ENCODE measurements at places on chromosomes 2 and 18.

GRCh38 chr2:131014141-131014540 is 79.1 kb downstream of the FAM168B start:
- peak; percentile 78 for DNase-seq

- no peak for DNase-seq
These were observed 6.2 kb downstream of the RAMP1 start for GRCh38 chr2:237865623-237866041.

DNA sequence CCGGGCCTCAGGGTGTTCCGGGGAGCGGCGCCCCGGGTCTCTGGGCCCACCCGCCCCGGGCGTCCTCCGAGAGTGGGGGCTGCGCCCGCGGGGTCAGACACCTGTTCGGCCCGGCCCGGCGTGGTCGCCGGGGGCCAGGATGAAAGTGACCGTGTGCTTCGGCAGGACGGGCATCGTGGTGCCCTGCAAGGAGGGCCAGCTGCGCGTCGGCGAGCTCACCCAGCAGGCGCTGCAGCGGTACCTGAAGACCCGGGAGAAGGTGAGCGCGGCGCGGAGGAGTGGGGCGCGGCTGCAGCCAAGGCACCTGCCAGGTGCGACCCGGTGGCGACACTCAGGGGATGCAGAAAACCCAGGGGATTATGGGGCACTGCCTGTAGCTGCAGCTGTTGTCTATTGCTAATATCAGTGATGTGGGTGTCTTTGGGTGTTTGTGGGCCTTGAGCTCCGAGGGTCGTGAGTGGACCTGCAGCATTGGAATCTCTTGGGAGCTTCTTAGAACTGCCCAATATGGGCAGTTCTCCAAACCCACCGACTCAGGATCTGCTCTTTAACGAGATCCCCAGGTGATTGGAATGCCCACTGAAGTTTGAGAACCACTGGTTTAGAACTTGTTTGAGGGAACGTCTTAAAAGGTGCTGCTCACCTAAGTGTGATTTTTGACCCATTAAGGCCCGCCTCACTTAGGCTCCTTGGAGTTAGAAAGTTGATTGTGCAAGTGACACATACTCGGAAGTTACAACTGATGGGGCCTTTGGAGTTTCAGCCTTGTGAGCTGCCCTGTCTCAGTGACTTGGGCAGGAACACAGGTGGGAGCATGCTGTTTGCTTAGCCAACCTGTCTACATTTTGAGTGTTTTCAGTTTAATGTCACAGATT is 823 bp downstream of the PARD3B start:
- DNase-seq, result peak; percentile 8

DNA sequence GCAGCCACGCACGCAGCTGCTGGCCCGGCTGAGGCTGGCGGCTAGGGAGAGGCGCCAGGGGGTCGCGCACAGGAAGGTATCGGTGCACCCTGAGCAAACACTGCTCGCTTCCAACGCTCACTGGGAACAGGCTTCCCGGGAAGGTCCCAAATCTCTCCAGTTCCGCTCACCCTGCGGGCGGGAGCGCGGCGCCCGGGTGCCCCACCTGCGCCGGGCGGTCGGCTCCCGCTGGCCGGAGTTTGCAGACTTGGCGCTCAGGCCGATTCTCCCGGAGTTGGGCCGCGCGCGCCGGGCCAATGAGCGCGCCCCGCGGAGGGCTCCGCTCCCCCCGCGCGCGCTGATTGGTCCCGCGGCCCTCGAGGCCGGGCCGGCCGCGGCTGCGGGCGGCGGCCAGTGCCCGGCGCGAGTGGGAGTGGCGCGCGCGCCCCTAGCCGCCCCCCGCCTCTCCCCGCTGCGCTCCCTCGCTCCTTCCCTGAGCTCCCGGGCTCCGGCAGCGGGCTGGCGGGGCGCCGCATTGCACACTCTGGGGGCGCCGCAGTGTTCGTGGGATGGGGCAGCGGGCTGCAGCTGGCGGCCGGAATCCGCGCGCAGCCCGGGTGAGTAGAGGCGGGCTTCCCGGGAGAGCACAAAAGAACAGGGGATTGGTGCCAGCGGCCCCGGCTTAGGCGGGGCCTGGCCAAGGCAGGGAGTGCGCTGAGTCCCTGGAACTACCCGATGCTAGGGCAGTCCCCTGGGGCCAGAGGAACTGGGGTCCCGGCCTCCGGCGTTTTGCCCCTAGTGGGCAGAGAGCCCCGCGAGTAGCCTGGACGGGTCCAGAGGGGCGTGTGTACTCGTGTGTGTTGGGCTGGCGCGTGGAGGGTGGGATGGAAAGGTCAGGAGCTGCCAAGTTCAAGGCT is at the start of gene LYPD6:
Gene LYPD6 (plus strand): TSS at position 461 of the 896 bp plus-strand sequence. CDS start 107,122 bp downstream, outside the sequence.
- DNase-seq, result peak; percentile 72

GRCh38 chr2:190458352-190459107 is 50.4 kb downstream of the MFSD6 start:
- DNase-seq, result no peak

- DNase-seq, result peak; percentile 79
These were observed 83.1 kb downstream of the CDC42EP3 start for GRCh38 chr2:37588316-37588777.

- DNase-seq, result no peak
These were observed 399.7 kb upstream of the ID2 start for GRCh38 chr2:8281950-8282857.

DNA sequence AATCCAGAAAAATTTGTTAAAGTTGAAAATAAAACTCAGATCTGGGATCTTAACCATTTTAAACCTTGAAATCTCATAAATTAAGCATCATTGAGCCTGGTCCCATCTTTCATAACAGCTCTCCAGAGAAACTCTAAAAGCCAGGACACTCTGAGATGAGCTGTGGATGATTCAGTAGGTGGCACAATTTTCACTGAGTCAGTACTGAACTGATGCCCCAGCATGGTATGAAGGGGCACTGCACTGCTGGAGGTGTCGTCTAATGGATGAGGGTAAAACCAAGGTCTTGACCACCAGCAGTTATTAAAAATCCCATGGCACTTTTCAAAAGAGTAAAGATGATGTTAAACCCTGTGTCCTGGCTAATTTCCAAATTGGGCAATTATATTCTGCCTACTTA is 170.6 kb downstream of the FIGN start:
- DNase-seq, result peak; percentile 21

DNA sequence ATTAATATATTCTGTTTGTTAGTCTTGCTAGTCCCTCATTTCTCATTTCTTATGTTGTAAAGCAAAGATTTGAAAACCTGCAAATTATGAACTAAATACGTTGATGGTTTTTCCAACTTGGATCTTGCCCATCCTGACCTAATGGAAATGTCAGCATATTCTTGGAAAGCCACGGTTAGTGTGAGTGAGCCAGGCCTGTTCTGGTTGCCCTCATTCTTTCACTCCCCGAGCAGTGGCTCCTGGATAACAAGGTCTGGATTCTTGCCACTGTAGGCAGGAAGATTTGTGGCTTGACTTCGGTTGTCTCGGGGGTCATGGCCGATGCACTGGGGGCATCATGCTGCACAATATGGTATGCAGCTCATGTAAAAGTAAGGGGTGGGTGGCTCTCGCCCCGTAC is 359.1 kb downstream of the MEIS1 start:
- no peak for DNase-seq

GRCh38 chr18:80172056-80172455 is 63.0 kb downstream of the ADNP2 start:
- peak; percentile 17 for DNase-seq

- DNase-seq, result peak; percentile 41
These were observed 3.0 kb downstream of the OSR1 start for GRCh38 chr2:19355416-19355821.

All from mammary epithelial cell (primary cell).